ENCODE measurements at places on chromosomes 12 and 14.

GRCh38 chr14:103569408-103569807 is 6.6 kb downstream of the COA8 start:
- no peak for DNase-seq

DNA sequence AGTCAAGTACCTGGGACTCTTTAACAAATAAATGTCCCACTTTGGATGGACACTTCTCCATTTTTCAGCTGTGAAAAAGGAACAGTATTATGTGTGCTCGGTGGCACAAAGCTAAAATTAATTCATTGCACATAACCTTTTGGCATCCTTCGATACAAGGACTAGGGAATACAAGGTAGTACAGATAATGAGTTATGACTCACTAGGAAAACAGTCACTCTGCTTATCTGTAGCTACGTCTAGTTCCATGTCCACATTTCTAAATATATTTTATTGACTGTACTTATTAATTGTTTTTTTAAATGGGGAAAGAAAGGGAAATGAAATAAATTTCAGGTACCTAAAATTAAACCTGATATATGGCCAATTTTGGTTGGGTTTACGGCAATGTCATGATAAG is 35.2 kb upstream of the RIC8B start:
- no peak for DNase-seq

GRCh38 chr14:103463149-103463548 is 59.5 kb downstream of the CKB start:
- DNase-seq, result no peak

DNA sequence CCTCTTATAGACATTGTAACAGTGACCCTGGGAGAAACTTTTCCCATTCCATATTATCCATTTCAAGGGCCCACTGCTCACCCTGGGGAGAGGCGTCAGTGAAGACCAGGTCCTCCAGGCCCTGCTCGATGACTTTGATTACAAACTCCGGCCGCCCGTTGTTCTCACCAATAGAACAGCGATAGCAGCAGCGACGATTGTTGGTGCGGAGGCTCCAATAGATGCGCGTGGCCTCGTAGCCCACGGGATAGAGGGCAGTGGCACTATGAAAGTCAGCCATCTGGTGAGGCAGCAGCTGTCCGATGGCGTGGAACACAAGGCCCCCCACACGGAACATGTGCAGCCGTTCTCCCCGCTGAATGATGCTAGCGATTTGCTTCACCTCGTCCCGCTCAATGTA is 7.5 kb upstream of the PRKAG1 start:
- no peak for DNase-seq

DNA sequence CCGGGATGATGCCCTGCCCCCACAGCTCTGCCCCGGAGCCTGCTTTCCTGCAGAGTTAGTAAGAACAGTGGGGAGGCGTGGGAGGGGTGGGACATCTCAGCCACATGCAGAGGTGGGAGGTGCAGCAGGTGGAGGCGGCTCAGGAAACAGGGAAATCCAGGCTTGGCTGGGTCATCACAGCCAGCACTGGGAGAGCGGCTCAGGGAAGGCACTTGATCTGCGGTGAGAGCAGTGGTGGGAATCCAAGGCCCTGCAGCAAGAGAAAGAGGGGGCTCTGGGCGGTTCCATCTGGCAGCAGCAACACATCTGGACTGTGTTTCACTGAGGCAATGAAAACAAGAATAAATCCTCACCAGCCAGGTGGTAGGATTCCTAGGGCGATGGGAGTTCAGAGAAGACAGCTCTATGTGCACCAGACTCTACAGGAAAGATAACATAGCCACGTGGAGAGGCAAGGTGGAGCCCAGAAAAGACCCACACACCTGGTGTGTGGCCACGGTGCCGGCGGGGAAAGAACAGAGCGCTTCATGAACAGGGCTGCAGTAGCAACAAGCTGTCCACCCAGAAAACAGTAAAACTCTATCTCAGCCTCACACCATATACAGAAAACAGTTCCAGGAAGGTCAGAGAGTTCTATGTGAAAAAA is 57.6 kb downstream of the CCDC85C start:
- peak; percentile 47 for DNase-seq

GRCh38 chr12:38905480-38906351 is at the start of gene CPNE8:
Gene CPNE8 (minus strand): TSS chr12:38905591. CDS start chr12:38905534, 57 bp downstream.
- no peak for DNase-seq

- no peak for DNase-seq
Measured at GRCh38 chr12:12803186-12803585, 10.0 kb upstream of the DDX47 start.

- no peak for DNase-seq
Measured at GRCh38 chr12:52362118-52362726, 5.1 kb downstream of the KRT85 start.

DNA sequence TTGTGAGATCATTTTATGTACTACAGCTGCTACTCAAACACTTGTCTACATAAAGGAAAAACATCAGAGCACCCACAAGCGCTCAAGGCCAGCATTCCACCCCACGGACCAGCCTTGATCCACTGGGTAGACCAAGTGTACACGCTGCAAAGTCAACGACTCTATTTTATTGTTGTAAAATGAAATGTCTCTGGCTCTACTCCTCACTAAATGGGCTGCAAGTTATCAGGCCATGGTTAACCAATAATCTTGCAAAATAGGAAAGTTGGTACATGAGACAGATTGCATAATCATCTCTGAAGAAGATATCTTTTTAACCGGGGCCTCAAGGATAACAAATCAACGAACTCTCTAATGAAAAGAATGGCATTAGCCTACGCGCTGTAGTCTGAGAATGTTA is 69.9 kb upstream of the FOXN3 start:
- DNase-seq, result no peak

- DNase-seq, result no peak
Measured at GRCh38 chr12:98669751-98670150, 24.7 kb downstream of the APAF1 start.

- DNase-seq, result no peak
Measured at GRCh38 chr12:90199006-90199405, 490.4 kb upstream of the ATP2B1 start.

GRCh38 chr12:6795088-6795487 is 5.8 kb downstream of the CD4 start:
- no peak for DNase-seq

- peak; percentile 44 for DNase-seq
Measured at GRCh38 chr14:36580856-36581831, 1.3 kb downstream of the NKX2-8 start.

DNA sequence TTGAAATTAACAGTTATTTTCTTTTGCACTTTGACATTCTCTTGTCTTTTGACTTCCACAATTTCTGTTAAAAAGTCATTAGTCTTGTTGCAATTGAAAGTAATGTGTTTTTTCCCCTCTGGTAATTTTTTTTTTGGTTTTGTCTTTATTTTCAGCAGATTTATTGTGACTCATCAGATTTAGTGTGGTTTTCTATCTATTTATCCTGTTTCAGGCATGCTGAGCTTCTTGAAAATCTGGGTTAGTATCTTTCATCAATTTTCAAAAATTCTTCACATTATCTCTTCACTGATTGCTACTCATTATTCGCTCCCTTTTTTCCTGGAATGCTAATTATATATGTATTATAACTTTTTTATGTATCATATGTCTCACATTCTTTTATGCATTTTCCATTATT is 15.3 kb upstream of the NTF3 start:
- DNase-seq, result no peak

GRCh38 chr12:108823804-108824203 is 33.6 kb downstream of the SSH1 start:
- no peak for DNase-seq

- peak; percentile 47 for DNase-seq
Measured at GRCh38 chr12:120388691-120389481, 19.9 kb upstream of the MSI1 start.

DNA sequence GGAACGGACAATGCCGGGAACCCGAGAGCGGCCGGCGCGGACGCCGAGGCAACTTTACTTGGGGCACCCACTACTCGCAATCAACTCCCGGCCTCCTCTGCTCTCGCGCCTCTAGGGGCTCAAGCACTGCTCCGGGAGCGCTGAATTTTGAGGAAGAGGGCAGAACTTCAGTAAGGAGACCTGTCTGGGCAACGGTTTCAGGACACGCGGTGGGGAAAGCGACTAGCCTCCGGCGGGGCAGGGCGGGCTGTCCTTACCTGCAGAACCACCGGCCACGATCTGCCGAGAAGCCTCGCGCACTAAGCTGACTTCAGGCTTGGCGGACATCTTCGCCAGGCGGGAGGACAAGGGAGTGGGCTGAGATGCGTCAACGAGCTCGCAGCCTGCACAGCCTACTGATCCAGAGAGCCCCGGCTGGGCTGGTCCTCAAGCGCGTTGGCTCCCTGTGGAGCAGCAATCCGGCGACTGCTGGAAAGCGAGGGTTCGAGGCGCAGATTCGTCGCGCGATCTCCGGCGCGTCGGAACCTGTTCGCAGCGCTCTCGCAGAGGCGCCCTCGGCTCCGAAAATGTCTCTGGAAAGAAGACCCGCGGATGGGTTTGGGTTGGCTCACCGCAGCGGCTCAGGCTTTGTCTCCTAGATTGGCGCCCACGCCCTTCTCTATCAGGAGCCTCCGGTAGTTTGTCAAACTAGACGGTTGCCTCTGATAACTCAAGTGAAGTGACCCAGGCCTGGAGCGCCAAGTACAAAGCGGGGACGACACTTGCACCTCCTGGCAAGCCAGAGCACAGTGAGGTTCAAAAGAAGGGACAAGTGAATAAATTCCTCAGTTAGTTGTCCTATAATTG is at the start of gene SLC25A21:
TSS of gene SLC25A21 (minus strand) at position 583 of the 846 bp plus-strand sequence.
- peak; percentile 69 for DNase-seq

DNA sequence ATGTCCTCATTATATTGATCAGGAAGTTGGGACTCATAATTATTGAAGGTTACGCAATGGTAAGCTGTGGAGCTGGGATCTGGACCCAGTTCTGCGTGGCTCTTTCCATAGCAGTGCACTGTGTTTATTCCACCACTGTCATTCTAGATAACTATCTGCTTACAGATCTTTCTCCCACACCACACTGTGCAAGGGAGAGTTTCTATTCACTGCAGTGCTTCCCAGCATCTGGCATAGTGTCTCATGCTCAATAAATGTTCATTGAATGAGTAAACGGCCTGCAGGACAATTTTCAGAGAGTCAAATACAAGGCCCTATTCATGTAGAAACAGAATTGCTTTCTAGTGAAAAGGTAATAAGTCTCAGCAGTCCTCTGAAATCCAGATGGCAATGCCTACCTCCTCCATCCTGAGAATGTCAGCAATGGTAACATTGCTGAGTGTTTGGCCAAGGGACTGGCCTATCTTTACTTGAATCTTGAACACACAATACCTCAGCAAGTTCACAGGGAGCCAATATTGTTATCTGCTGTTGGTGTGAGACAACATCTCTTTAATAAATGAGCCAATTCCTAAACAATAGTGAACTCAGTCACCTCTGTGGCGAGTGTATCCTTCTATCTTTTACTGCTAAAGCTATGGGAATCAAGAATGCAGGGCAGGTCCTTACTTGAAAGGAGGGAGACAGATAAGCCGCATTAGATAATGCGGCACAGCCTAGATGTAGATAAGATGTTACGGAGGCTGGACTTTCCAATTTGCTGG is 332.4 kb upstream of the PRICKLE1 start:
- DNase-seq, result no peak

DNA sequence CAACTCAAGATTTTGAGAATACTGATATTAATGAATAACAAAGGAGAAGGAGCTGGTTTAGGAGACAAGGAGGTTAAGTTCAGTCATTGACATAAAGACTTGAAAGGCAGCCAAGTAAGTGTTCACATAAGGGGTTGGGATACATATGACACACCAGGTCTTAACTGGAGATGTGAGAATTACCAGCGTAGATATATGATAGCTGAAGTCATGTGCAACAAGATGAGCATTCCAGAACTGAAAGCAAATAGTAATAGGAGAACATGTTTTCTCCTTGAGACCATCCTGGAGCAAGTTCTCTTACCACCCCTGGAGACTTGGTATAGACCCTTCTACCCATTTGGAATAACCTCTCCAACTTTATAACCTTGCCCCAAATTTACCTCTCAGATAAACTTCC is 43.3 kb upstream of the NPFF start:
- no peak for DNase-seq

DNA sequence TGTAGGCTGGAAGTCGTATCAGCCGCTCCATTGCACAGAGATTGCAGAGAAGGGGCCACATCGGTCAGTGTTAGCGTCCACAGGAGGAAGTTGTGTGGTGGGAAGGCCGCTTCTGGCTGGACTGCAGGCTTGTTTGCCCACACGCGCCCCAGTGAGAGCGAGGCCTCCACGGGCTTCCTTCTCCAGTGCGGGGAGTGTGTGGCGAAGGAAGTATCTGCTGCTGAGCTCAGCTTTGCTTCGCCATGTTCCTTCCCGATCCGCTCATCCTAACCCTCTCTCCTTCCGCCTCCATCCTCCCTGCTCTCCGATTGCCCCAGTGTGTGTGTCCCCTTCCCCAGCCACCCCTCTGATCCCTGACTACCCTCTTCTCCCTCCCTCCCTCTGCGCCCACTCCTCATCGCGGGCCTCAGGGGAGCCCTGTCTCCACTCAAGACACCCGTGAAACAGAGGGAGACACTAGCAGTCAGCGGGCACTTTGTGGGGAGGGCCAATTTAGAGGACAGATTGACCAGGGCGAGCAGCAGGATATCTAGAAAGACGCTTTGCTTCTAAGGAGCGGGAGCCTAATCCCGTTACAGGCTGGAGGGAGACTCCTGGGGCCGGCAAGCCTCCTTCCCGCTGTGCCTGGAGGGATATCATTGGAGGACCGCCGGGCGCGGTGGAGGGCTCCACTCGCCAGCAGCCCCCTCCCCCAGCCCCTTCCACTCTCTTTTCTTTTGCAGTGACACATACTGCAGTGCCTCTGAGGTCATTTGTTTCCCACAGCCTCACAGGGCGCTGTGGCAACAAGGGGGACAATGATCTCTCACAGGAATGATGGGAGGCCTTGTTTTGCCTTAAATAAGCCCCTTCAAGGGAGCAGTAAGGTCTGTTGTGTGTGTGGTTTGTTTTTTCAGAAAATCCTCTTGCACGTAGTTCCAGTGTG is 428.8 kb downstream of the ZFP36L1 start:
- DNase-seq, result no peak

- DNase-seq, result no peak
Measured at GRCh38 chr14:99254328-99255009, 17.5 kb downstream of the BCL11B start.

DNA sequence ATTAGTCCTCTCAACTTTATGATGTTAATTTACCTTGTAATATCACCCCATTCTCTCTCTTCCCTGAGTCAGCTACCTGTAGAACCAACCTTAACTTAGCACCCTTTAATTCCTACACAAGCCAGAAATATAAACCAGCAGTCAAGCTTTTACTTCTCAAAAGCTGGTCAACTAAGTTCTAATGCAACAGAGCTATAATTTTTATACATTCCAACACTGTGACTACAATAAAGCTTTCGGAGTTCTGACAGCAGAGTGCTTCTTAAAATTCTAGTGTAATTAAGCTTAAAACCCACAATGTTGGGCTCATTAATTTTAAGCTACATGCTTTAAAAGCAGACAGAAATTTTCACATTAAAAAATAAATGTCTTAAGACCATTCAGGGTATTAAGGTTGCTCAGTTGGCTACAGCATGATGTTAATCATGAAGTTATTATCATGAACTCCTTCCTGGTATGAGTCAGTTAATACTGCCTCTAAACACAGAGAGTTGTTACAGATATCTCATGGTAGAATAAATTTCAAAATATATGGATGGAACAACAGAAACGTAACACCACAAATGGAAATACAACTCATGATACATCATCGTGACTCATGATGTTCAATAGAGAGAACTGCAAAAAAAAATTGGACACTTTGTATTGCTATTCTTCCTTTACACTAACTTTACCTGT is 126.7 kb downstream of the EPS8 start:
- DNase-seq, result no peak

Data from NCI-H187 (cell line).